ENCODE measurements at places on chromosomes 11 and 22.

- no peak for DNase-seq
These were observed 531.8 kb upstream of the CADM1 start for GRCh38 chr11:116035977-116036376.

DNA sequence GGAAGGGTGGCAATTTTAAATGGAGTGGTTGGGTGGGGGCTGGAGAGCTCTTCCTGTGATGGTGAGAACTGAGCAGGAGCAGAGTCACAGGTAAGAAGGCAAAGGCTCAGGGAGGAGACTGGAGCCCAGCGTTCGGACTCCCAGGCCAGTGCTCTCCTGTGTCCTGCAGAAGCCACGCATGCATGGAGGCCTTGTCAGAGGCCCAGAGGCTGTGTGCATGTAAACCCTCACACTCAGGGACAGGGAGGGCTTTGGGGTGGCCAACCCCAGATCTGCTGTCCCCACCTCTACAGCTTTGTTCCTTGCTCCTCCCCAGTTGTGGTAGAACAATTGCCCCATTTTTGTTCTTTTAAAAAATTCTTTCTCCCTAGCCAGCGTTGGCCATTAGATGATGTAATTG lies 130.4 kb upstream of the PARVA start:
- DNase-seq, result no peak

- no peak for DNase-seq
These were observed 123.9 kb downstream of the MRTFA start for GRCh38 chr22:40512426-40513136.

- no peak for DNase-seq
These were observed 20.1 kb upstream of the ADORA2A start for GRCh38 chr22:24407278-24407665.

DNA sequence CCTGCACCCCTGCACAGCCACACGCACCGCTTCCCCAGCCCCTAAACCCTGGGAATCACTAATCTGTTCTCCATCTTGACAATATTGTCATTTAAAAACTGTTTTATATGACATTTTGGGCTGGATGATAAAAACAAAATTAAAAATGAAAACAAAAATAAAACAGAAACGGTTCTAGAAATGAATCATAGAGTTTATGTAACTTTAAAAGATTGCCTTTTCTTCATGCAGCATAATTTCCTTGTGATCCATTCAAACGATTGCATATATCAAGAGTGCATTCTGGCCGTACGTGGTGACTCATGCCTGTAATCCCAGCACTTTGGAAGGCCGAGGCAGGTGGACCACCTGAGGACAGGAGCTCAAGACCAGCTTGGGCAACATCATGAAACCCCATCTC lies 6.6 kb upstream of the FAM118A start:
- DNase-seq, result no peak

GRCh38 chr11:120137611-120138521 lies at the start of gene TRIM29:
TRIM29 (minus strand) TSS chr11:120138113; CDS start chr11:120138031, 82 bp downstream.
- no peak for DNase-seq

DNA sequence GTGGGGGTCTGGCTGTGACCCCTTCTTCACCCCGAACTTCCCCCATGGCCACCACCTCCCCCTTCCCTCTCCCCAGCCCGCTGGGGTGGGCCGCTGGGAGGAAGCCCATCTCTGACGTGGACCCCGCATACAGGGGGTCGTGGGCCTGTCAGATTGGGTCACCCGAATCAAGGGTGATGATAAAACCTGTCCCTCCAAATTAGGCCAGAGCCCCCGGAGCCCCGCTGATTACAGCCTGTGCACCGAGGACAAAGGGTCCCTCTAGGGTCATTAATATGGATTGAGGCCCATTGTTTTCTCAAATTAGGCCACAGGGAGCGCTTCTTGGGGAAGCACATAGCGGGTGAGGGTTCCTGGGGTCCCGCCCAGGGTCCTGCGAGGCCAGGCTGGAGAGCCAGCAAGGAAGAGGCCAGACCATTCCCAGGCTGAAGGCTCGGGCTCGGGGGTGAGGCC lies 4.9 kb upstream of the LINC01488 start:
- no peak for DNase-seq

Measured in KG1 (cell line).